Mesenteric fat pad (tissue), 1 donor: ENCODE measurements at places on chromosomes 12 and 14. TPM values are rescaled to one million over a fixed set of nuclear protein-coding genes. Genes with fewer than 3 reads are reported as not detected.

Gene TBX5
- not detected for total RNA-seq

Gene ALDH1L2
- total RNA-seq = 21.1 TPM

Gene CNTN1
- 1.5 TPM for total RNA-seq

Gene OAS1
- total RNA-seq = 53.4 TPM

Gene ACSM4
- total RNA-seq = not detected

Gene RIMBP2
- 1.1 TPM for total RNA-seq

Gene FBXO34
- total RNA-seq = 17.9 TPM

Gene SIX4
- total RNA-seq = 1.9 TPM

Gene FITM1
- total RNA-seq = 0.58 TPM

Gene OR6C2
- total RNA-seq = not detected

Gene KITLG
- 9.6 TPM for total RNA-seq

Gene KLRC4
- not detected for total RNA-seq

Gene TUNAR
- total RNA-seq = not detected

Gene C12orf54
- total RNA-seq = not detected
